ENCODE measurements at places on chromosomes 1 and 21. TPM values are rescaled to one million over a fixed set of nuclear protein-coding genes. Genes with fewer than 3 reads are reported as not detected.

Gene DMBX1
- not detected for total RNA-seq

Gene CENPL
- total RNA-seq: 15.6 TPM

Gene SPRR2B
- total RNA-seq: not detected

Gene IL12RB2
- not detected for total RNA-seq

Gene CFHR5
- not detected for total RNA-seq

Gene GBP4
- total RNA-seq: 0.77 TPM

Gene CLEC20A
- not detected for total RNA-seq

Gene OTUD3
- total RNA-seq: 6.2 TPM

Gene F13B
- not detected for total RNA-seq

Gene OR2T35
- not detected for total RNA-seq

Gene PLXNA2
- total RNA-seq: 0.50 TPM

Gene CYP4A11
- not detected for total RNA-seq

Gene HSD11B1
- 10.6 TPM for total RNA-seq

Gene WNT3A
- not detected for total RNA-seq

Gene CSMD2
- 10.1 TPM for total RNA-seq

Gene DNMT3L
- not detected for total RNA-seq

Gene TRIM45
- 6.3 TPM for total RNA-seq

Gene NR1I3
- not detected for total RNA-seq

Gene TLCD4
- total RNA-seq: 0.75 TPM

Gene GUCA2B
- total RNA-seq: not detected

Gene ARHGEF2
- 183 TPM for total RNA-seq

Gene PLCH2
- total RNA-seq: 0.11 TPM

Gene CD34
- not detected for total RNA-seq

Gene TDRD5
- under 0.01 TPM for total RNA-seq

Gene RGL1
- 18.0 TPM for total RNA-seq

Gene CRABP2
- total RNA-seq: 17.0 TPM

Gene LAMTOR5
- 62.9 TPM for total RNA-seq

Gene SPRR2G
- not detected for total RNA-seq

Gene BROX
- 50.1 TPM for total RNA-seq

Gene STMN1
- 72.4 TPM for total RNA-seq

Gene LGR6
- not detected for total RNA-seq

Gene NBPF9
- total RNA-seq: 26.5 TPM

Gene HES5
- total RNA-seq: not detected

Gene BATF3
- 0.75 TPM for total RNA-seq

Gene ATP6V1G3
- total RNA-seq: not detected

Gene HMGN1
- total RNA-seq: 436 TPM

Gene HHAT
- 1.9 TPM for total RNA-seq

Gene C1orf210
- 0.11 TPM for total RNA-seq

Gene IL23R
- total RNA-seq: not detected

Gene DHX9
- total RNA-seq: 260 TPM
